Stimulated activated CD4-positive, alpha-beta T cell treated with anti-CD3 and anti-CD28 coated beads, Interleukin-4, amount 100 ng/mL, for 4 hours (primary cell): ENCODE measurements at places on chromosomes 1 and 21.

DNA sequence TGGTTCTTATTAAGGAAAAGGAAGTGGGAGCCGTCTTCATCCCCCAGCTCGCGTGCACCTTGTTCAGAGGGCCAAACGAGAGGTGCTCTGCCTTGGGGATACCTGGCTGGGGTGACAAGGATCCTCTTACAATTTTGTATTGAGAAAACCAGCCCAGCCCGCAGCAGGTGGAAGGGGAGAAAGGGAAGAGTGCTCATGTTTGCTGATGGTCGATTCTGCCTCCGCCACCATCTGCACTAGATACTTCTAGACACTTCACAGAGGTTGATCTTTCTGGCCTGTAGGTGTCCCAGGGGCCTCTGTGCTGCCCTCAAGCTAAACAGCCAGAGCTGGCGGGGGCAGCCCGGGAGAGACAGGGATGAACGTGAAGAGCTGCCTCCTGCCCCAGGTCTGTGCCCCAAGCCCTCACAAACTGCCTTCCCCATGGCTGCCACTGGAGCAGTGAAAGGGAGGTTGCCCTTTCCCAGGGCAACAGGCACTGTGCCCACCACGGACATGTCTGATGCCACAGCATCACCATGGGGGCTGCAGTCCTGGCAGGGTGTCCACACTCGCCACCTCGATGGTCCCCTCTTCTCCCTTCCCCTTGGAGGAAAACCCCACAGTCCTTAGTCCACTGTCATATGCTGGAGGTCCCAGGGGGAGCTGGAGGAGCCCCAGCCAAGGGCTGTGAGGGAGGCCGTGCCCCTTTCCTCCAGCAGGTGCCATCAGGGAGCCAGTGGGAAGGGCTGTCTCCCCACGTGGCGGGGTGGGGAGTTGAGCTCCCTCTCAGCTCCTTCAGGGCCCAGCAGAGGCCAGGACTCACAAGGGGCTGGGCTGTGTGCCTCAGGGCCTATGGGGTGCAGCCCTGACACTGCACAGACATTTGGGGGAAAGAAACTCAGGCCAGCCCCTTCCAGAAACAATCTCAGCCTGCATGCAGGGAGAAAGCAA lies 8.1 kb downstream of the ADPRS start:
- DNase-seq: no peak

GRCh38 chr1:41438711-41439110 lies 45.8 kb downstream of the EDN2 start:
- DNase-seq: no peak

DNA sequence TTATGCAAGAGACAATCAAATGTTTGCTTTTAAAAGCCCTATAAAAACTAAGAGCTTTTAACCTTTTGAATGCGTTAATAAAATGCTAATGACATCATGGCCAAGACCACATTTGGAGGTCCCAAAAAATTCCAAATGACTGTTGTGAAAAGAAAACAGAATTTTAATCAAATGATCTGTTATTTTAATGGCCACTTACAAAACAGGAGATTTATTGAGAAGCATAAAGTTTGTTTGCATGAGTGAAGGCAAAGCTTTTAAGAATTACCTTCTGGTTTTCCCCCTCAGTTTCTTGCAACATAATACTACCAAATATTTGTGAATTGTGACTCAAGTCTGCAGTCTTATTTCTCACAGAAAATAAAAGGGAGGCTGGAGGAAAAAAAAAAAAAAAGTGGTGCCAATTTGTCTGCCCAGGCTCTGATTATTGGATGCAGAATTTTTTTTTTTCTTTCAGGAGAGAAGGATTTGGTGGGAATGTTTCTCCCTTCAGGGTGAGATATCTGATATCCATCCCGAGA lies 60.7 kb downstream of the GORAB start:
- DNase-seq: no peak

- DNase-seq: peak; percentile 10
Observed at GRCh38 chr1:230067871-230068620, 1.0 kb downstream of the GALNT2 start.

- no peak for DNase-seq
Observed at GRCh38 chr1:115874497-115874896, 33.6 kb upstream of the NHLH2 start.

- no peak for DNase-seq
Observed at GRCh38 chr1:94612525-94613204, 71.1 kb upstream of the F3 start.

DNA sequence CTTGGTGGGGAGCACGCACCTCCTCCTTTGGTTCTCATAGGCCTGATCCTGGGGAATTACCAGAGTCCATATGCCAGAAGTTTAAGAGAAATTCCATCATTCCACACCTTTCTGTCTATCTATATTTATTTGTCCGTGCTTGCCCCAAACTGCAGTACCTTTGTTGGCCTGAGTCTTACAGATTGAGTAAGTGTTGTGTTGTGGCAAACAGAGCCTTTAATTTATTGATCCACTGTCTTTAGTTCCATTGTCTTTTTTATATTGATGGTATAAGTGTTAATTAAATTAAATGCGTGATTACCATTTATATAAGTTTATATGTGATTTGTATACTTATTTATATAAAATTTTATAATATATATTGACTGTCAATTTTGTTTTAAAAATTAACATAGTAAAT lies 4.9 kb downstream of the SH3BGR start:
- DNase-seq: no peak

- DNase-seq: no peak
Observed at GRCh38 chr1:66374561-66375111, 159.3 kb upstream of the SGIP1 start.

DNA sequence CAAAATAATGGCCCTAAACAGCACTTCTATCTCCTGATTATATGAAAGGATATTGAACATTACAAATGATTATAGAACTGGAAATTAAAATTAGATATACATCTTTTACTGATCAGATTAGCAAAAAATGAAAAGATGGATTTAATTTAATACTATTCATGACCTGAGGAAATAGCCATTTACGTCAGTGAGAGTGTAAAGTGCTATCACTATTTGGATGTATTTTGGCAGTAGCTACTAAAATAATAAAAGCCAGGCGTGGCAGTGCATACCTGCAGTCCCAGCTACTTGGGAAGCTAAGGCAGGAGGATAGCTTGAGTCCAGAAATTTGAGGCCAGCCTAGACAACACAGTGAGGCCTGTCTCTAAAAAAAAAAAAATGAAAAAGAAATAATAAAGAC lies 5.3 kb downstream of the C4BPB start:
- DNase-seq: no peak

- DNase-seq: peak; percentile 67
Observed at GRCh38 chr1:12166834-12167492, at the start of gene TNFRSF1B. TSS of gene TNFRSF1B (plus strand) at chr1:12166991. CDS start at chr1:12167092, 101 bp downstream.

- no peak for DNase-seq
Observed at GRCh38 chr1:68459091-68459490, 9.3 kb upstream of the RPE65 start.

DNA sequence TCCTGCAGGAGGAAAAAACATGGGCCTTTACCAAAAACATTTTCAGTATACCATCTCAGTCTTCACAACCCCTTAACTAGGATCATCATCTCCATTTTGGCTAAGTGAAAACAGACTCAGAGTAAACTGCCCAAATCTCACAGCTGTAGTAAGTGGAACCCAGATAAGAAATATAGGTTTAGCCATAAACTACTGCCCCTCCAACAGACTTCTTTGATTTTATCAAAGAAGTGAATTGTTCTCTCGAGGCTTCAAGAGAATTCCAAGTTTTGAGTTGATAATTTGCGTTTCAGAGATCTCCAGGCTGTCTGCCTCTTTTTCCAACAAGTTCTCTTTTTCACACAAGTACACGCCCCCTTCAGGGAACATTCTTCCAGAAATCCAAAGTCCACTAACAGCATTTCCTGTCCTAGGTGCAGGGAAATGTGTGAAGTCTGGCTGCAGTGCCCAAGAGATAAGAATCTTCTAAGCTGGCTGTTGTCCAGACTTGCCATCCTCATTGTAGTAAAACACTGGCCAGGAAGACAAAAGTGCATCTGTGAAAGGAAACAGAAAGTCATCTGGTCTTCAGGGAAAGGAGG lies 30.8 kb downstream of the RNF19B start:
- no peak for DNase-seq

GRCh38 chr1:176416777-176417176 lies 46.2 kb upstream of the PAPPA2 start:
- no peak for DNase-seq

DNA sequence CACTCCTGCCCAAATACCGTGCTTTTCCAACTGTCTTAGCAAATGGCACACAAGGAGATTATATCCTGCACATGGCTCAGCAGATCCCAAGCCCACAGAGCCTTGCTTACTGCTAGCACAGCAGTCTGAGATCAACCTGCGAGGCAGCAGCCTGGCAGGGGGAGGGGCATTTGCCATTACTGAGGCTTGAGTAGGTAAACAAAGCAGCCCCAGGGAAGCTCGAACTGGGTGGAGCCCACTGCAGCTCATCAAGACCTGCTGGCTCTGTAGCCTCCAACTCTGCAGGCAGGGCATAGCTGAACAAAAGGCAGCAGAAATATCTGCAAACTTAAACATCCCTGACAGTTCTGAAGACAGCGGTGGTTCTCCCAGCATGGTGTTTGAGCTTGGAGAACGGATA lies 70.1 kb upstream of the PTBP2 start:
- DNase-seq: no peak

GRCh38 chr1:42263019-42263418 lies 72.0 kb downstream of the FOXJ3 start:
- no peak for DNase-seq

DNA sequence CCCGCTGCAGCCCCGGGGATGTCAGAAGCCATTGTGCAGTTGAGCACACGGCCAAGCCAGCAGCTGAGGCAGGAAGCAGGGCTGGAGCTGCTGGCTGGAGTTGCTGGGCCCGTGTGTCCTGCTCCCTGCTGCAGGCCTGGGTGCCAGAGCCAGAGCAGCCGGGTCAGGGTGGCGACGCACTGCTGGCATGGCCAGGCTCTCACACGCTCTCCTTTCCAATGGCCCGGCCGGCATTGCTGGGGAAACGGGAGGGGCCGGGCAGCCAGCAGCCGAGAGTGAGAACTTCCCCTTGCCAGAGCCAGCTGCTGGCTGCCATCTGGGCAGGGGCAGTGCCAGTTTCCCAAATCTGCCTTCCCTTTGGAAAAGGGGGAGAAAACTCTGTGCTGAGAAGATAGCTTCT lies 82.4 kb upstream of the PROX1 start:
- no peak for DNase-seq

- DNase-seq: no peak
Observed at GRCh38 chr1:176144526-176144925, 62.6 kb downstream of the COP1 start.

GRCh38 chr21:41048145-41048544 lies 119.8 kb upstream of the BACE2 start:
- no peak for DNase-seq

- DNase-seq: no peak
Observed at GRCh38 chr1:116351914-116352313, 21.1 kb upstream of the ATP1A1 start.

GRCh38 chr1:13605159-13605558 lies 21.5 kb downstream of the PDPN start:
- no peak for DNase-seq

DNA sequence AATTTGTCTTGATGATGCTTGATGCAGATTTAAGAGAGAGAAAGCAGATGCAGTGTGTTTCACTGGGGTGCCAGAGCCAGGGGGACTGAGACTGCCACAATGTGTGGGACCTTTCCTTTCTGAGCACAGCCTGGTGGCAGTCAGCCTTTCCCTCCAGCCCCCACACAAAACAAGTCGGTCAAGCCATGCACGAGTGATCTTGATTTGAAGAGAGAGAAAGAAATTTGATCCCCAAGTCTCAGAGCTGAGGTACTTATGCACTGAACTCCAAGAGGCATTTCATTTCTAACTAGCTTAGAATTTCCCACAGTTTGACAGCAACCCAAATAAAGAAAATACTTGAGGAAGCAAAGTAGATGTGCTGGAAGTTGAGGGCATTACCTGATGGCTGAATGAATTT lies 193.8 kb downstream of the ST6GALNAC3 start:
- DNase-seq: no peak

DNA sequence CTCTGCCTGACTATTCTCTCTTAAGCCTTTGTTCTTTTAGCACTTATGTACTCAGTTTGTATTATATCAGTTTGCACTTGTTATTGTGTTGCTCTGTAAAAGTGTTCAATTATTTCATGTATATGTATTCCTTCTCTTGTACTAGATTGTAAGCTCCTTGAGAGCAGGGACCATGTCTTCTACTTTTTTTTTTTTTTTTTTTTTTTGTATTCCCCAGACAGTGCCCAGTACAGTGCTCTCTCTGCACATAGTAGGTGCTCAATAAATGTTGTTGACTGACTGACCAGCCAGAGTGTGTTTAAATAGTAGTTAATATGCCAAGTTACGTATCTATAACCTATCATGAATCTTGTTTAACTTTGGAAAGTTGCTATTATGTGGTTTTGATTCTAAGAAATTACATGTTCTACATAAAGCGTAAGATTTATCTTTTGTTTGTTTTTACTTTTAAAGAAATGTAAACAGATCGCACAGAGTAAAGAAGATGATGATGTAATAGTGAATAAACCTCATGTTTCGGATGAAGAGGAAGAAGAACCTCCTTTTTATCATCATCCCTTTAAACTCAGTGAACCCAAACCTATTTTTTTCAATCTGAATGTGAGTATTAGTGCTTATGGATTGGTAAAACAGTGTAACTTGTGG lies 16.1 kb downstream of the SON start:
- DNase-seq: no peak

DNA sequence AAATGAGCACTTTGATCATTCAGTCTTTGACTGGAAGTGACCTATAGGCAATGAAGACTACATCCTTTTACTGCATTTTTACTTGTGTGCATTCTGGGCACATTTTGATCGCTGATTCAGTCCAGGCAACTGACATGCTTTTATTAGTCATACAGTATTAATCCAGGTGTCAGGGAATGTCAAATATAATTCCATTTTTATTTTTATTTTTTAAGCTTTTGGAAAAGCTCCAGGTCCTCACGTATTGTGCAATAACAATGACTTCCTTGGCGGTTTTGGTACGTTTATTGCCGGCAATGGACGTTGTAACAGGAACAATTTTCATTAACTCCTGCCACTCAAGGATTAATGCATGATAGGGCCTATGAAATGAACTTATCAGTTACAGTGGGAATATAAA lies 302.6 kb upstream of the PTBP2 start:
- DNase-seq: no peak

- no peak for DNase-seq
Observed at GRCh38 chr21:25528515-25528914, 78.8 kb downstream of the MRPL39 start.

DNA sequence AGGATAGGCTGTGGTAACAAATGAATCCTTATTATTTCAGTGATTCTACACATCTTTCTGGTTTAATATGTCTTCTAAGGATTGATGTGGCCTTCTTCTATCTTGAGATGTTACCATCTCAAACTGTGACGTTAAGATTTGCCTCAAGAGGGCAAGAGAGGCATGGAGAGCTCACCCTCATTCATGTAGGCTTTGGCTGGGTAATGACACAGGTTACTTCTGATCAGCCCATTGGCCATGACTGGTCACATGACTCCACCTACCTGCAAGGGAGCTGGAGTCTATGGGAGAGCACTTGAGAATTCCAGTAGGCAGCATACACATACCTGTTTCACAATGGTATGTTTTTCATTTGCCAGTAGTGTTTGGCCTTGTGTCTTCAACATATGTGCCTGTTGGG lies 30.0 kb downstream of the CACHD1 start:
- DNase-seq: no peak
